CD4-positive, alpha-beta T cell (primary cell): ENCODE measurements at places on chromosomes 12 and 14.

DNA sequence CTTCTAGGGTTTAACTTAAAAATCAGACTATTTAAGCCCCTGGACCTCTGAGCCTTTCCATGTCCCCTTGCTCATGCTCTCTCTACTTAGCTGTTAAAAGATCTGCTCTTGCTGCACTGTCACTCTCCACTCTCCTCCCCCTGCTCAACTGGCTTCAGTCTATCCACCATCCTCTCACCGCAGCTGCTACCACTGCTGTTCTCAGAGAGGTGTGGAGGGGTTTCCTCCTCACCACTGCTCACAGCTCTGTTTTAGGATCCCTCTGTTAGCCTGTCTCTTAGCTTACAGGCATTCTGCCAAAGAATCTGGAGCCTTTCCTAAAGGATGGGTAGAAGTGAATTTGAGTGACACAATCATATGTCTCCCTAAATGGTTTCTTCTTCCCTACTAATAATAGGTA is 43.7 kb upstream of the ATP2B1 start:
- no peak for DNase-seq

GRCh38 chr12:92717202-92717601 is 14.4 kb downstream of the PLEKHG7 start:
- DNase-seq: no peak

GRCh38 chr12:15453613-15454012 is 131.3 kb downstream of the PTPRO start:
- DNase-seq: no peak

- DNase-seq: peak; percentile 72
Measured at GRCh38 chr12:6230321-6231110, 30.3 kb downstream of the CD9 start.

DNA sequence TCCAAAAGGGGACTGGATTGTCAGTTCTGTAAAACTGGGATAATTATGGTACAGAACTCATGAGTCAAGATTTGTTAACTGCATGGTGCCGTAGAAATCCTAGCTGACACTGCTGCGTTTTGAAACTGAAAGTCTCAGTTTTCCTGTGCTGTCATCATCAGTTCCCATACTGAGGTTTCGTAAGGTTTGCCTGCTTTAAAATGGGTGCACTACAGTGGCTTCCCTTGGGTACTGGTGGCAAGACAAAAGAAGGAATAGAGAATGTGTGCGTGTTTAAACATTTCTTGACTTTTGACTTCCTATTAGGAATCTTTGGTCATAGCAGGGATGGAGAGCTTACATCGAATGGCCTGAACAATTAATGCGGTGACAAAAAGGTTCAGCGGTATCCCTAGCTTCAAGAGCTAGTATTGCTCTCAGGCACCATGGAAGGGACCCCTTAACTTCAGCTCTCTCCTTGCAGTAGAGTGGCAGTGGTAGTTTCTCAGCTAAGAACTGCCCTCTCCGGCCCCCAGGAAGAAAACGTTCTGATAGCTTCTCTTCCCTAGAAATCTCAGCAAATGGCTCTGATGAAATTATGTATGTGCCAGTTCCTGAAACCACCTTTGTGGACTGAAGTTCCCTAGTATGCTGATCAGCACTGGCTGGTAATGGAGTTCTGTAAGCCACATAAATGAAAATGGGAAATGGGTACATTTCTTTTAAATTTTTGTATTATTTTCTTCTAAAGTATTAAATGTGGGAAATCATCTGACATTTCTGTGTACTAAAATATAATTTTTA is 28.9 kb downstream of the ANO6 start:
- no peak for DNase-seq

DNA sequence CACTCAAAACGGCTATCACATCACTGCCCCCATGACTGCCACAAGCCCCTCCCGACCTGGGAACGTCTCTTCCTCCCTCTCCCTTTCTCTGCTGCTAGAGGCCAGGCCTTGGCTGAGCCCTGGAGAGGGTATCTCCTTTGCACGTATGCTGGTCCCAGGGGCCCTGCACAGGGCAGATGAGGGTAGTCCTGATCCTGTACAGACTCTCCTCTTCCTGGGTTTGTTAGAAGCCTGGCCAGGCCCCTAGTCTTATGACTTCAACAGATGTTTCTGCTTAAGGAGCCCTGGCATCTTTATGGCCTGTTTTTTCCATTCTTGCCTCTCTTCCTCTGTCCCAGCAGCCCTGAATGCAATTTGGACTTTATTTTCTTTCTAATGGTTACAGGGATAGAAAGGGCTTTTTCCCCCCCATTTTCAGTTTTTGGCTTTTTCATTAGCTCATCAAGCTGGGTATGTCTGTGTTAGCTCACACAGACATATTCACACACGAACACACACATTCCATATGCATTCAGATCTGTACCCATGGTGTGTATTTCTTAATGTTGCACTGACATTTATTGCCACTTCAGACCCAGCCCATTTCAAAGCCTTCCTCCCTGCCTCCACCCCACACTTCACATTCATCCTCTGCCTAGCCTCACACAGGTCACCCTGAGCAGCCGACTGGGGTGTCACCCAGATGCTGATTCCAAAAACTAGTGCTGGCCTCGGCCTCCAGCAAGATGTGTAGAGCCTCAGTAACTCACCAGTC is 203.2 kb downstream of the ZFP36L1 start:
- no peak for DNase-seq

- no peak for DNase-seq
Measured at GRCh38 chr12:101909646-101910045, 32.3 kb downstream of the DRAM1 start.

GRCh38 chr12:115857160-115857920 is 420.2 kb downstream of the MED13L start:
- DNase-seq: no peak

GRCh38 chr14:88043529-88044443 is 38.9 kb downstream of the GPR65 start:
- no peak for DNase-seq

DNA sequence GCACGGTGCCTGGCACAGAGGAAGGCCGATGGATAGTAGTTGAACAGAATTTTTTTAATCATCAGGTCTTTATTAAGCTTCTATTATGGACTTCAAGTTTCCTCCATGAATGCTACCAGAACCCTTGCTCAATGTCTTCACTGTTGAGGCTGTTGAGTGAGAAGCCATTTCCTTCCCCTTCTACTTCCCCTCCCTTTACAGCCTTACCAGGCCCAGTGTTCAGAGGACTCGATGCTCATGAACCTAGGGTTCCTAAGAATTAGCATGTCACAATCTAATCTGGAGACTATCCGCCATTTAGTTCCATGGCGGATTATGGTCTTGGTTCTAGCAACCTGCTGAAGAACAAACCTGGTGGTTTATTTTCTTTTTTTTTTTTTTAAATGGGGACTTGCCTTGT is 17.7 kb downstream of the ETV6 start:
- DNase-seq: no peak

GRCh38 chr12:72995616-72996015 is 723.4 kb downstream of the TRHDE start:
- DNase-seq: no peak

GRCh38 chr12:43789941-43790340 is 16.2 kb downstream of the TWF1 start:
- no peak for DNase-seq

GRCh38 chr14:99604766-99605298 is 825 bp upstream of the CCDC85C start:
- no peak for DNase-seq

GRCh38 chr14:89252887-89253532 is 164.0 kb downstream of the FOXN3 start:
- DNase-seq: no peak

DNA sequence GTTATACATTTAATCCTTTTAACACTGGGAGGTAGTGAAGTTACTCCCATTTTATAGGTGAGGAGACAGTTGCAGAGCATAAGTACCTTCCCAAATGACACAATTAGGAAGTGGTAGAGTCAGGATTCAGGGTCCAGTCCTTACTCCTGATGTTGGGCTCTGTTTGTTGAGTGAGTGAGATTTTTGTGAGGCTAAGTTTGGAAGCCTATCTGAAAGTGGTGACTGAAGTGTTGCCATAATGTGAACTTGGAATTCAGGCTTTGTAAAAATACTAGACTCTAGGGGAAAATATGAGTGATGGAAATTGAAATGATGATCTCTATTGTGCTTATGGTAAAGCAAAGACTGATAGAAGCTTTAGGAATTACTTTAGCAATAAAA is 2.2 kb downstream of the NUDT4 start:
- no peak for DNase-seq

GRCh38 chr12:59007620-59008019 is 87.3 kb upstream of the LRIG3 start:
- DNase-seq: no peak

- no peak for DNase-seq
Measured at GRCh38 chr14:102255401-102256190, 49.4 kb downstream of the MOK start.

- DNase-seq: no peak
Measured at GRCh38 chr12:21697904-21698630, 40.4 kb upstream of the LDHB start.

- DNase-seq: no peak
Measured at GRCh38 chr12:124833693-124834122, 30.0 kb downstream of the SCARB1 start.

- no peak for DNase-seq
Measured at GRCh38 chr12:6307529-6307928, 3.0 kb upstream of the PLEKHG6 start.

DNA sequence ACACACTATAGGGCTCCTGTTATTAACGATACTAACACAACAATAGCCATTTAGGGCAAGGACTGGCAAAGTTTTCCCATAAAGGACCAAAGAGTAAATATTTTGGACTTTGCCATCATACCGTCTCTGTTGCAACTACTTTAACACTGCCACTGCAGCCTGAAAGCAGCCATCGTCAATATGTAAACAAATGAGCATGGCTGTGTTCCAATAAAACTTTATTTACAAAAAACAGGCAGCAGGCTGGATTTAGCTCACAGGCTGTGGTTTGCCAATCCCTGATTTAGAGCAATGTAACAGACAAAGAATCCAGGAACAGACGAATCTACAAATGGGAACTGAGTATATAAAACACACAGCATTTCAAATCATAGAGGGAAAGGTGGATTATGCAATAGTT is 84.1 kb downstream of the FRMD6 start:
- DNase-seq: no peak

DNA sequence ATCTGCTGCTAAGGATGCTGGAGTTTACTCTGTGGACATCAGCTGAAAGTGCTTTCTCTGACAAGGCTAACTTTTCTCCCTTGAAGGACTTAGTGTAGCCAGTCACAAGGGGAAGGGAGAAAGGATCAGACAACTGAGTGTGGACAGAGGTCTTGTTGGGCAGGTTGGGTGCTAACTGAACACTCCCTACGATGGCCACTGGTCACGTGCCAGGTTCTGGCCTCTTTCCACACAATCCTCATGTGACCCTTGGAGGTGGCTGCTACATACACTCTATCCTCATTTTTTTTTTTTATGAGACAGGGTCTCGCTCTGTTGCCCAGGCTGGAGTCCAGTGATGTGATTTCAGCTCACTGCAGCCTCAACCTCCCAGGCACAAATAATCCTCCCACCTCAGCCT is 39.7 kb downstream of the FOXN4 start:
- no peak for DNase-seq

- DNase-seq: no peak
Measured at GRCh38 chr12:97487470-97487869, 24.9 kb downstream of the RMST start.

- DNase-seq: no peak
Measured at GRCh38 chr12:88575361-88575970, 4.8 kb downstream of the KITLG start.

- peak; percentile 0 for DNase-seq
Measured at GRCh38 chr12:107134558-107134957, 41.2 kb upstream of the CRY1 start.

GRCh38 chr14:73903028-73903427 is 16.4 kb downstream of the ZNF410 start:
- no peak for DNase-seq

DNA sequence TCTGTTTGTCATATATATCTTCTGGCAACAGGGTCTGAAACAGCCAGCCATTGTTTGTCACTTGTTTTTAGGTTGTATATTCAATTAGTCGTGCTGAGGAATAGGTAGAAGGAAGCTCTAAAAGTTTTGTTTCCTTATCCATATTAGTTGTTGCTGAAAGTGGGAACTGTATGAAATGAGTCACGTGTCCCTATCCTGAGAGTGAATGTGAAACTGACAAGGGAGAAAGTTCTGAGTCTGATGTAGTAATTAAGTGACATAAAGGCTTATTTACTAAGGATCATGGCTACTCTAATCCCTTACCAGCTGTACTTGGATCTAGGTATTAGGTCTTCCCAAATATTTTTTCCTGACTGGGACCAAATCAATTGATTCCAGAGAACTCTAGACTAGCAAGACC is 16.4 kb downstream of the FAM234B start:
- no peak for DNase-seq

DNA sequence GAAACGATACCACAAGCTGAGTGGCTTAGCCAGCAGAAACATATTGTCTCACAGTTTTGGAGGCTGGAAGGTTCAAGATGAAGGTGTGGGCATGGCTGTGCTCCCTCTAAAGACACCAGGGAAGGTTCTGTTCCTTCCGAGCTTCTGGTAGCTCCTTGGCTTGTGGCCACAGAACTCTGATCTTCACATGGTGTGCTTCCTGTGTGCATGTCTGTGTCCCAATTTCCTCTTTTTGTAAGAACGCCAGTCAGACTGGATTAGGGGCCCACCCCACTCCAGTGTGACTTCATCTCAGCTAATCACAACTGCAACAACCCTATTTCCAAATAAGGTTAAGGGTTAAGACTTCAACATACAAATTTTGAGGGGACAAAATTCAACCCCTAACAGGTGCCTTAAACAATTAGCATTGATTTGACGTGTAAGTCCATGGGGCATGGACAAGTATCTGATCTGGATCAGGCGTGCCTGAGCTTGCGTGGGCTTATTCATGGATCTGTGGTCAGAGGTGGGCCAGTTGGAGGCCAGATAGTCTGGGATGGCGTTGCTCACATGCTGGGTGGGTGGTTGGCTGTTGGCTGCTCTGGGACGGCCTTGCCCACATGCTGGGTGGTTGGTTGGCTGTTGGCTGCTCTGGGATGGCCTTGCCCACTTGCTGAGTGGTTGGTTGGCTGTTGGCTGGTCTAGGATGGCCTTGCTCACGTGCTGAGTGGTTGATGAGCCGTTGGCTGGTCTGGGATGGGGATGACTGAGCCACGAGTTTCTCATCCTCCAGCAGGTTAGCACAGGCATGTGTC is 88.5 kb downstream of the LGMN start:
- peak; percentile 60 for DNase-seq

DNA sequence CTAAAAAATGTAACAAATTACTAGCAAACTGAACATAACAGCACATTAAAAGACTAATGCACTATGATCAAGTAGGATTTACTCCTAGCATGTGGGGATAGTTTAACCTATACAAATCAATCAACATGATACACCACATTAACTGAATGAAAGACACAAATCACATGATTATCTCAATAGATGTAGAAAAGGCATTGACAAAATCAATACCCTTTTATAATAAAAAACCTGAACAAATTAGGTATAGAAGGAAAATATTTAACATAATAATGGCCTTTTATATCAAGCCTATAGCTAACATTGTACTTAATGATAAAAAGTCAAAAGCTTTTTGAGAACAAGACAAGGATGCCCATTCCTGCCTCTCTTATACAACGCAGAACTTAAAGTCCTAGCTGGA is 540.0 kb downstream of the RERGL start:
- DNase-seq: no peak
